ENCODE measurements at places on chromosomes 11 and 22. TPM values are rescaled to one million over a fixed set of nuclear protein-coding genes. Genes with fewer than 3 reads are reported as not detected.
A peak's percentile ranks its signal among the peaks of the same experiment; 100 is the strongest.

- DNase-seq, result peak; percentile 38
Measured at GRCh38 chr11:45025716-45026492, 75.2 kb upstream of the TP53I11 start.

DNA sequence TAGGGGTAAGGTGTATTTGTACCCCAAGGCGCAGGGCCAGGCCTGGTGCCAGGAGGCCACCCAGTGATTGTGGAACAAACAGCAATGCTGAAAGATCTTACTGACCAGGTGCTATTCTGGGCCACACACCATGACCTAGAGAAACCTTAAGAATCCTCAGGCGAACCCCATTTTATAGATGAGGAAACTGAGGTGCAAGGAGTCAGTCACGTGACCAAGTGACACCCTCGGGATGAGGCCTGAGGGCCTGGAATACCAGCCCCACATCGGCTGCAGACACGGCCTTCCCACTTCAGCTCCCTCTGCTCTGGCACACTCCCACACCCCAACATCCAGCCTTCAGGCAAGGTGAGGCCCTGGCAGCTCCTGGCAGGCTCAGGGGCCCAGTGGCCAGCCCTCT, 13.1 kb downstream of the CABP7 start:
- no peak for DNase-seq

DNA sequence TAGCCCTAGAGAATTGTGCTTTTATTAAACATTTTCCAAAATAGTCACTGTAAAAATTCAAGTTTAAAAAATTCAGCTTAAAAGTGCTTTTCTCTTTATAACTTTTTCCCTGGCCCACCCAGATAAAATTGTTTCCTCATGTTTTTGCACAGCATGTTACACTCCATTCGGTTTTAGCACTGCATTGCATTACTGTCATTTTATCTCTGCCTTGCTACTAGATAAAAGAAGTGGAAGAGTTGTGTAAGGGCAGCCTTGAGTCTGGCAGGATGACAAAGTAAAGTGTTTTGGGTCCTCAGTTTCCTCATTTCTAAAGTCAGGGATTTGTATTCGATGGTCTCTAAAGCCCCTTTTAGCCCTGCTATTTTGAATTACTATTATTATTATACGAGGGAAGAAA, 99.8 kb downstream of the ATM start:
- DNase-seq, result no peak

- DNase-seq, result peak; percentile 43
Measured at GRCh38 chr11:2137202-2138067, 1.8 kb downstream of the IGF2 start.

Gene CCDC188
- 0.33 TPM for total RNA-seq

Gene ALDH3B2
- not detected for total RNA-seq

Gene CRYAB
- total RNA-seq, result 51.2 TPM
